ENCODE measurements at places on chromosomes 2 and 18. TPM values are rescaled to one million over a fixed set of nuclear protein-coding genes. Genes with fewer than 3 reads are reported as not detected.
A peak's percentile ranks its signal among the peaks of the same experiment; 100 is the strongest.

GRCh38 chr2:9228088-9228751 lies 21.6 kb downstream of the ASAP2 start:
- H3K27ac ChIP-seq, result no peak overlapping the region
- H3K4me1 ChIP-seq, result peaks cover 54% of the 10 kb centered on the region
- no peak overlapping the region for H3K4me3 ChIP-seq
- no peaks in the 10 kb centered on the region for H3K36me3 ChIP-seq
- no peak for DNase-seq

DNA sequence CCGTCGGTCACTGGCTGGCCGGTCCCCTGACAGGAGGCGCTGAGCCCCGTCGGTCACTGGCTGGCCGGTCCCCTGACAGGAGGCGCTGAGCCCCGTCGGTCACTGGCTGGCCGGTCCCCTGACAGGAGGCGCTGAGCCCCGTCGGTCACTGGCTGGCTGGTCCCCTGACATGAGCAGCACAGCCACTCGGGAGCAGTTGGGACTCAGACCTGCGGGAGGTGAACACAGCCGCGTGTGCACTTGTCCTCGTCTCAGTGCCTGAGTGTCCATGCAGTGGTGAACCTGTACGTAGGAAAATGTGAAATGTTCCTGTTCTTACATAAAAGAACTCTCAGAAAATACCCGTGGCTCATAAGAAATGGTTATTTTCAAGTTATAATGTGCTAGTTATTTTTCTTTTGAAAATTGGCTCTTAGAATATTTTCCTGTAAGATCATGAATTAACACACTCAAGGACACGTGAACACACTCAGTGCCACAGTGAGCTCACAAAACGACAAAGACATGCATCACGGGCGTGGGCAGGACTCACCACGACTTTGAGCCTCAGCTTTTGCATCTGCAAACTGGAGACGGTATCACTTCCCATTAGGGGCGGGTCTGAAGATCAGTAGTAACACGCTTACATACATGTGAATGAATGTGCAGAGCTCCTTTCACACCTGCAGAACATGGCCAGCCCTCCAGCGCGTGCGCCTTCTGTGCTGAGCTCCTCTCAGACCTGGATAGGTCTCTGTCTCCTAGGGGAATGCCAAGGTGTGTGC lies 21.1 kb upstream of the NFATC1 start:
- H3K27me3 ChIP-seq, result no peaks in the 10 kb centered on the region
- H3K4me3 ChIP-seq, result no peak overlapping the region
- H3K4me1 ChIP-seq, result peaks cover 11% of the 10 kb centered on the region
- no peak overlapping the region for H3K27ac ChIP-seq
- peaks cover 30% of the 10 kb centered on the region for H3K36me3 ChIP-seq

GRCh38 chr2:64626963-64627760 lies 26.6 kb downstream of the SERTAD2 start:
- no peaks in the 10 kb centered on the region for H3K27me3 ChIP-seq
- no peak overlapping the region for H3K4me3 ChIP-seq
- peaks cover 33% of the 10 kb centered on the region for H3K4me1 ChIP-seq
- H3K36me3 ChIP-seq, result peaks cover 5% of the 10 kb centered on the region
- peak; percentile 63 for DNase-seq

GRCh38 chr2:15116830-15117229 lies 444.3 kb downstream of the NBAS start:
- H3K27me3 ChIP-seq, result no peaks in the 10 kb centered on the region
- H3K27ac ChIP-seq, result no peak overlapping the region
- no peak overlapping the region for H3K4me3 ChIP-seq

SAG gene
- 0.18 TPM for total RNA-seq

ERMN gene
- 0.04 TPM for total RNA-seq

All from muscle of leg (tissue), 16 donors.